ENCODE measurements at places on chromosomes 1 and 21. TPM values are rescaled to one million over a fixed set of nuclear protein-coding genes. Genes with fewer than 3 reads are reported as not detected.

The ASTN1 gene
- 2.5 TPM for total RNA-seq

The HEYL gene
- total RNA-seq = 12.1 TPM

The OR10J1 gene
- not detected for total RNA-seq

The CELA3B gene
- not detected for total RNA-seq

The FCGR2B gene
- 5.3 TPM for total RNA-seq

The NTMT2 gene
- not detected for total RNA-seq

The TCHHL1 gene
- not detected for total RNA-seq

All from metanephros (tissue), 2 donors.